ENCODE measurements at places on chromosomes 3 and 15.

DNA sequence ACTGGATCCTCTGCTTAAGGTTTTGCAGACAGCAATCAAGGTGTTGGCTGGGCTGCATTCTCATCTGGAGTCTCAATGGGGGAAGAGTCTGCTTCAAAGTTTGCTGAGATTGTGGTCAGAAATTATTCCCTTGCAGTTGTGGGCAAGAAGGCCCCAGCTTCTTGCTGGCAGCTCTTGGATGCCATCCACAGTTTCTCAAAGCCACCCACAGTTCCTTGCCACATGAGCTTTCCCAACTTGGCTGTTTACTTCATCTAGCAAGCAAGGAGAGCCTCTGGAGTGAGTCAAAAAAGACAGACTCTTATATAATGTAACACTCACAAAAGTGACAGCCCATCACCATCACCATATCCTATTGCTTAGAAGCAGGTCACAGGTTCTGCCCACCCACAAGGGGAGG, 62.1 kb upstream of the ABHD2 start:
- DNase-seq, result no peak

DNA sequence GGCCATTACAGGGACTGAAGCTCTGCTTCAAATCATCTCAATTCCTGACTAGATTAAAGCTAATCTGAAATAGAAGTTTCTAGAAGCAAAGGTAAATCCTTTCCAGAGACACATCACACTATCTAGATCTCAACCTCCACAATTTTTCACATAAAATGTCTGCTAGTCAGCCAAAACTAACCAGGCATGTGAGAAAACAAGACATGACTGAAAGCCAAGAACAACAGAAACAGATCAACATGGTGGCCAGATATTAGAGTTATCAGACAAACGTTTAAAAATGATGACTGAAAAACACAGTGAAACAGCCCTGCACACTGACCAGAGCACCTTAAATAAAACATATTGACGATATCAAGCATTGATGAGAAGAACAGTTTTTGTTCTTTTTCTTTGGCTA, 59.1 kb downstream of the SUMF1 start:
- no peak for DNase-seq

- DNase-seq, result no peak
These were observed 59.8 kb upstream of the SGO1 start for GRCh38 chr3:20245781-20246180.

DNA sequence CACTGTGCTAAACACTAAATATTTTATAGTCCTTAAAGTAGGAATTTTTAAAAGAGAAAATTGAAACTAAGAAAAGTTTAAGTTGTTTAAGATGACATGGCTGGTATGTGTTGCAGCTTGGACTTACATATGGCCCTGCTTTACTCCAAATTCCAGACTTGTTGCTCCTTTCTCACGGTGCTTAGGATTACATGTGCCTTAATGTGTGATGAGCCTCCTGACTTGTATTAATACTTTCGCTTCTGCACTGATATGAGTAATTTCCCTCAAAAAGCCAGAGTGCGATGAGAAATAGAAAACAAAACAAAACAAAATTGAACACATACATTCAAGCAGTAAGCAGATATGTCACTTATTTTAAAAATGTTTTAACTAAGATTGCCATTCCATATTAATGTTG, 250.2 kb downstream of the VGLL3 start:
- no peak for DNase-seq

- DNase-seq, result no peak
These were observed 156.9 kb downstream of the ZNF621 start for GRCh38 chr3:40681658-40682055.

- DNase-seq, result no peak
These were observed 657.3 kb upstream of the TGFBR2 start for GRCh38 chr3:29949131-29949530.

DNA sequence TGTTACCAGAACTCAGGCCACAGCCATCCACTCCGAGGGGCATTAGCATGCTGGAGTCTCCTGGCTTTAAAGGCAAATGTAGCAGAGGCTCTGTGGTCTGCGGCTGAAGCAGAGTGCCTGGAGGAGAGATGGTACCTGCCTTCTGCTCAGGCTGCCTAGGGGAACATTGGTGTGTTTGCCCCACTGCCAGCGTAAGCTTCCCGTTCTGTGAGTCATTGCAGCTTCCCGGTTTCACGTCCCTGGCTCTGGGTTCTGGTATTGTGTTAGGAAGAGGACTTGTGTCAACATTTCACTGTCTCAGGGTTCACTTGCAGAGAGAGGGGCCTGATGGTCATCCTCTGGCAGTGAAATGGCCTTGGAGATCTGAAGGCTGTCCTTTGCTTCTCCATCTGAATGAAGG, 1.8 kb downstream of the GASK1A start:
- DNase-seq, result no peak

DNA sequence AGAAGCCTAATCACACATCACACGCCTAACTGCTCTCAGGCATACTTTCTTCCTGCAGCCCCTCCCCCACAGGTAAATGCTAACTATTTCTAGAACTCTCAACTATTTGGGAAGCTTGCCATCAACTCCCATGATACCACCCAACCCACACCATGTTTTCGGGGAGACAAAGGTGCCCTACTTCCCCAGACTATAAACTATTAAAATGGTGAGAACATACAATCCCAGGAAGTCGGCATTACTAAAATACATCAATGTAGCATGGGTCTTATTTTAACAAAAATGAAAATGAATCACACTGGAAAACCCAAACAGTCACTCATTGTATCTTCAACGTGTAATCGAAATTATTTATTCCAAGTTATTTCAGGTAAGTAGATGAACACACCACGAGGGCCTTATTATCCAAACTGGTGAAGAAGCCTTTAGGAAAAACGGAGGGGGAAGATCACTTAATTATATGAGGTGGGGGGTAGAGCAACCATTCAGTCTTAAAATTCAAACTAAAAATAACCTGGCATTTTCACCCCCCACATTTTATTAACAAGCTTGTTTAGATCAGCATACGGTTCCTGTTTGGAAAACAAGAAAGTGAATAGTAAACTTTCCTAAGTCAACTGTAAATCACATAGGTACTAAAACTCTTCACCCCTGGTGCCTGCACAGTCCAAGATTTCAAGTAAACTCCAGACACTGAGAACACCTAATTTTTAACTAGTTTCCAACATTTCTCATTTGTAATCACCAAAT, 1.9 kb downstream of the TBL1XR1 start:
- peak; percentile 36 for DNase-seq

GRCh38 chr3:152193673-152194267, 75.0 kb upstream of the MBNL1 start:
- no peak for DNase-seq

- no peak for DNase-seq
These were observed 305.7 kb downstream of the RPLP1 start for GRCh38 chr15:69758291-69758771.

GRCh38 chr3:138914870-138915502, 32.0 kb downstream of the FOXL2 start:
- no peak for DNase-seq

GRCh38 chr3:123936400-123936799, 24.6 kb downstream of the CCDC14 start:
- DNase-seq, result no peak

- no peak for DNase-seq
These were observed 398.9 kb upstream of the THBS1 start for GRCh38 chr15:39181940-39182339.

GRCh38 chr3:107680698-107681097, 157.9 kb downstream of the BBX start:
- DNase-seq, result no peak

- DNase-seq, result no peak
These were observed 230.2 kb upstream of the EIF1B start for GRCh38 chr3:40079203-40079846.

GRCh38 chr15:40769274-40770146, at the start of gene C15orf62:
Gene C15orf62, plus strand, starts transcription at chr15:40769980. Its CDS starts 516 bp downstream, at chr15:40770496.
- peak; percentile 72 for DNase-seq

- no peak for DNase-seq
These were observed 91.1 kb downstream of the USP13 start for GRCh38 chr3:179743913-179744312.

DNA sequence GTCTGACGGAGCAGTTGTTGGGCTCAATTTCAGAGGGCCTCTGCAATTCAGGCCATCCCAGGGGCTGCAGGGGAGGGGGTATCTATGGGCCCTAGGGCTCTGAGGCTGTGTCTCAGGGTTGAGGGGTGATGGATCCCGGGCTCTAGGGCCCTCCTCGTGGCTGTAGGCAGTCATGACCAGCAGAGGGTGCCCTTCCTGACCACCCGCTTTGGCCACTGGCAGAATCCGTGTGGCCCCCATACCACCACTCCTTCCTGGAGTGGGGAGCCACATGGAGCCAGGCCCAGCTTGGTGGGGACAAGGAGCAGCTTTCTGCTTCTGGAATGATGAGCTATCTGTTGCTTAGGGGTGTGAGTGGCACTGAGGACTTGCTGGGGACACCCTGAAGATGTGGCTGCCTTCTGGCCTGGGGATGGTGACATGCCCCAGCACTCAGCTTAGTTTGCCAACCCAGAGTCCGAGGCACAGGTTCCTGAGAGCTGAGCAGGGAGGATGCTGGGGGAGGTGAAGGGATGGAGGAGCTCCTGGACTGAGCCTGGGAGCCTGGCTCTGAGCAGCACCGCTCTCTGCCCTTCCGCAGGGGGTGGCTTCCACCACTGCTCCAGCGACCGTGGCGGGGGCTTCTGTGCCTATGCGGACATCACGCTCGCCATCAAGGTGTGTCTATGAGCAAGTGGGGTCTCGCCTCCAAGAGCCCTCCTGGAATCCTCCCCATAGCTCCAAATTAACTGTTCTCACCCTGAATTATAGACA, 20.2 kb downstream of the HDAC11 start:
- no peak for DNase-seq

- DNase-seq, result no peak
These were observed 33.1 kb upstream of the GLCE start for GRCh38 chr15:69127306-69127705.

DNA sequence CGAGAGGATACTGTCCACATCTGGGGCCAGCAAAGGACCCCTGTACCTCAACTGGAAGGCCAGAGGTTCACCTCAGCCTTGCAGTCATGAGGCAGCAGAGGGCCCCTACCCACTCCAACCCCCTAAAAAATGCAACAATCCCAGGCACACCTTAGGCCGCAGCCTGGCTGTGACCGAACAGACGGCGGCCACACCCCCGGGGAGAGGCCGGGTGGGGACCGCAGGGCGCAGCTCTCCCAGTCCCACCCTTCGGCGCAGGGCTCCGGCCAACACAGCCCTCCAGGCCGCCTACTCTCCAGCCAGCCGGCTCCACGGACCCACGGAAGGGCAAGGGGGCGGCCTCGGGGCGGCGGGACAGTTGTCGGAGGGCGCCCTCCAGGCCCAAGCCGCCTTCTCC, 457 bp upstream of the DNAJA4 start:
- DNase-seq, result no peak

- no peak for DNase-seq
These were observed 58.4 kb downstream of the SLC25A26 start for GRCh38 chr3:66279168-66279567.

- DNase-seq, result no peak
These were observed 8.7 kb downstream of the TEX264 start for GRCh38 chr3:51679777-51680176.

DNA sequence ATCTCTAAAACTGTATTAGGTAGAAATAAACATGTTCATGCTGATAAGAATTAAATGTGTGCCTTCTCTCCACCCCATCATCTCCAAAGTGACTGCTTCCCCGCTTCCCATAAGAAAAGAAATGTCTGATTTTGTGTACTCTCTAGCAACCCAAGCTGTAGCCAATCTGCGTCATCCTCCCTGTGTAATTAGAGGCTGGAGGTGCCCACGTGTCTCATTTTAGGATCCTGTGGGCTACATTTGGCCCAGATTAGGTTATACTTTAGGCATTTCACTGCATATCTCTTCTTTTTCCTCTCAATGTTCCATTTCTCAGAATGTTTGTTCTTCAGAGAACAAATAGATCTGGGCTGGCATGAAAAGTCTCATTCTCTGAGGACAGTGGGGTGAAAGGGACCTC, 19.3 kb upstream of the ZNF148 start:
- DNase-seq, result no peak

- DNase-seq, result no peak
These were observed 124.6 kb upstream of the IQSEC1 start for GRCh38 chr3:13197795-13198194.

- DNase-seq, result no peak
These were observed 24.9 kb upstream of the ATP11B start for GRCh38 chr3:182768413-182768812.

- DNase-seq, result no peak
These were observed 76.7 kb upstream of the RPL35A start for GRCh38 chr3:197873329-197873728.

GRCh38 chr15:42491539-42492225, 741 bp upstream of the ZNF106 start:
- no peak for DNase-seq

DNA sequence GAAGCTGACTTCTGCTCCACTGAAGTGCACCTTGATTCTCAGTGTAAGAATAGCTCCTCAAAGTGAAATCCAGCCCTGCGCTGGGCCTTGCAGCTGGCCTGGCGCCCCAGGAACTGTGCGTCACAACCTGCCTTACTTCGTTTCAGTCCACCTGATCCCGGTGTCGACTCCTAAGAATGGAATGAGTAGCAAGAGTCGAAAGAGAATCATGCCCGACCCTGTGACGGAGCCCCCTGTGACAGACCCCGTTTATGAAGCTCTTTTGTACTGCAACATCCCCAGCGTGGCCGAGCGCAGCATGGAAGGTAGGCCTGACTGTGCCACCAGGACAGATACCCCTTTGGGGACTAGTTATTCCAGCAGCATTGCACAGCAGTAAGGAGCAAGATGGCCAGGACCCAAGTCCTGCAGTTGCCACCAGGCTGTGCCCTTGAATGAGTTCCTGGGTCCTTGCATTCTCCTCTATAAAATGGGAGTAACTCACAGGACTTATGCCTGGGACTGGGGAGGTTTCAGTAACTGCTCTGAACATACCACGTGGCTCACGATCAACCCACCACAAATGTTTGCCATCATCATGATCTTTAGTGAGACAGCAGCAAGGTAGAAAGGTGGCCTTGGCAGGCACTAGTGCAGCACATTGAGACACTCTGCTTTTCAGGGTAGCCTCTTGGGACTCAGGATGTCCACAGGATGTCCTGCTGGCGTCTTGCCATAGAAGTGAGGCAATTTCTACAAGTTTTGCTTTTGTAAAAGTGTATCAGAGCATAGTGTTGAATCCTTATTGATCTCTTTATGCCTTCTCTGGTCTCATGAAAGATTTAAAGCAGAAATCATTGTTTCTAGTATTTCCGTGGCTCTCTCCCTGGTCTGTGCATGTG, 46.8 kb downstream of the PXYLP1 start:
- DNase-seq, result no peak

- DNase-seq, result no peak
These were observed 235.2 kb downstream of the TLE3 start for GRCh38 chr15:69862540-69862939.

- DNase-seq, result no peak
These were observed 97.4 kb downstream of the KCNAB1 start for GRCh38 chr3:156217674-156218352.

GRCh38 chr3:197734667-197735318, 1.9 kb downstream of the RUBCN start:
- no peak for DNase-seq

DNA sequence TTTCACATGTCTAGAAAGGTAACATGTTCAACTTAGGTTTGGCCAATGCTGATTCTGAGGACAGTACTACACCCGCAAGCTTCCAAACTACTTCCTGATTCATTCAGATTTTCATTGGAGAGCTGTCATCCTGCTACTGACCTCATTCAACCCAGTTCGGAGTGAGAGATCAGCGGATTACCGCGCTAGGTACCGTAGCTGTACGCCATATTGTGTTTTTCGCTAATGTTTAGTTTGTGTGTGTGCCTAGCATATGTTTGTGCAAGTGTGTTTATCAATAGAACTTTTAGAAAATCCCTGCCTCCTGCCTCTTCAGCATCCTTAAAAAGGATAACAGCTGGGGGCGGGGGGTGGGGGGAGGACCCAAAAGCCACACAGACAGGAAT, 1.1 kb downstream of the ZBTB20 start:
- peak; percentile 33 for DNase-seq

- DNase-seq, result no peak
These were observed at the start of gene DRD3 for GRCh38 chr3:114178770-114179368. Gene DRD3, minus strand, starts transcription at chr3:114179052. Its CDS starts 7,060 bp downstream, at chr3:114171992.

Measured in head of caudate nucleus (tissue), 42 donors.